A549 treated with ZK216348 at 1 μM for 4 hours (cell line): ENCODE measurements at places on chromosomes 6 and 20. TPM values are rescaled to one million over a fixed set of nuclear protein-coding genes. Genes with fewer than 3 reads are reported as not detected.

The CRISP3 gene
- not detected in 5 replicates for total RNA-seq

The IER3 gene
- total RNA-seq, result 65.0 to 118 TPM (median 104 TPM) in 5 replicates

The GPLD1 gene
- 0.60 to 1.6 TPM (median 0.93 TPM) in 5 replicates for total RNA-seq

The IL17F gene
- not detected in 5 replicates for total RNA-seq

The CDC5L gene
- total RNA-seq, result 11.8 to 19.6 TPM (median 12.5 TPM) in 5 replicates

The SPAG4 gene
- 2.6 to 8.0 TPM (median 5.2 TPM) in 5 replicates for total RNA-seq

The C6orf136 gene
- total RNA-seq, result 9.4 to 15.4 TPM (median 13.7 TPM) in 5 replicates

The CSNK2B gene
- 168 to 192 TPM (median 170 TPM) in 5 replicates for total RNA-seq

The FAM229B gene
- total RNA-seq, result 4.7 to 10.6 TPM (median 8.7 TPM) in 5 replicates

The FAM209B gene
- 0.34 to 1.00 TPM (median 0.75 TPM) in 4 of 5 replicates, not detected in the other for total RNA-seq

The LINC00237 gene
- not detected in 5 replicates for total RNA-seq

The KIF25 gene
- total RNA-seq, result 0.12 TPM in 1 of 5 replicates, not detected in the others

The E2F1 gene
- total RNA-seq, result 18.7 to 31.7 TPM (median 30.7 TPM) in 5 replicates

The ELOVL2 gene
- total RNA-seq, result 3.6 to 7.5 TPM (median 6.7 TPM) in 5 replicates

The ISM1 gene
- total RNA-seq, result 0.12 to 0.39 TPM (median 0.20 TPM) in 5 replicates

The PRRT1 gene
- 0.47 to 0.95 TPM (median 0.68 TPM) in 5 replicates for total RNA-seq

The COL19A1 gene
- not detected in 5 replicates for total RNA-seq

The TREML1 gene
- not detected in 5 replicates for total RNA-seq

The PPP1R3G gene
- total RNA-seq, result 1.2 to 2.2 TPM (median 1.6 TPM) in 5 replicates

The ELOVL5 gene
- 46.2 to 77.4 TPM (median 70.0 TPM) in 5 replicates for total RNA-seq

The ADGRG6 gene
- total RNA-seq, result 37.0 to 76.6 TPM (median 63.3 TPM) in 5 replicates

The STMND1 gene
- total RNA-seq, result not detected in 5 replicates

The OR12D3 gene
- total RNA-seq, result not detected in 5 replicates

The CAGE1 gene
- total RNA-seq, result 0.12 TPM in 1 of 5 replicates, not detected in the others
